ENCODE measurements at places on chromosomes 5 and 9. TPM values are rescaled to one million over a fixed set of nuclear protein-coding genes. Genes with fewer than 3 reads are reported as not detected.

TMOD1 gene
- total RNA-seq = 0.20 TPM

TNFSF15 gene
- total RNA-seq = not detected

DNA sequence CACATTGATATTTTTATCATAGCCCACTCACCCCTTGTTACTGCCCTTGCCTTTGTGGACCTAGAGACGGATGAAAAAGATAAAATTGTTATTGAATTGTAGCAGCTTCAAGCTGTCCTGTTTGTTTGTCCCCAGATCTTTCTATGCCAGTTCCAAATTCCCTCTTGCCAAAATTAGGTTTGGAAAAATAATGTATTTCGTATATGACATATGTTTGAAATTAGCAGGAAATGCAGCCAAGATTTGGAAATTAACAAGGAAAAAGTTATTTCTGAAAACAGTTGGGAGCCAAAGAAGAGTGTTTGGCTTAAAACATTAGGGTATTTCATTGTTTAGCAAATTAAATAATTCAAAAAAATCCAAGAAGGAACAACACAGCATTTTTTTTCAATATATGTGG is 33.5 kb downstream of the SPATA31D1 start:
- H3K4me3 ChIP-seq = no peak overlapping the region
- no peak for DNase-seq
- H3K4me1 ChIP-seq = no peaks in the 10 kb centered on the region
- H3K36me3 ChIP-seq = no peaks in the 10 kb centered on the region

GRCh38 chr5:16784088-16784487 is 152.0 kb downstream of the MYO10 start:
- H3K27me3 ChIP-seq = peaks cover 6% of the 10 kb centered on the region
- no peaks in the 10 kb centered on the region for H3K36me3 ChIP-seq
- H3K27ac ChIP-seq = no peak overlapping the region
- H3K4me3 ChIP-seq = no peak overlapping the region

PCDHGB4 gene
- total RNA-seq = not detected

SEMA4D gene
- total RNA-seq = 399 TPM

GRCh38 chr9:124886866-124887492 is 25.0 kb downstream of the ARPC5L start:
- peaks cover 70% of the 10 kb centered on the region for H3K36me3 ChIP-seq
- H3K27me3 ChIP-seq = no peaks in the 10 kb centered on the region
- no peak for DNase-seq
- H3K4me1 ChIP-seq = no peaks in the 10 kb centered on the region

DMGDH gene
- total RNA-seq = not detected

DNA sequence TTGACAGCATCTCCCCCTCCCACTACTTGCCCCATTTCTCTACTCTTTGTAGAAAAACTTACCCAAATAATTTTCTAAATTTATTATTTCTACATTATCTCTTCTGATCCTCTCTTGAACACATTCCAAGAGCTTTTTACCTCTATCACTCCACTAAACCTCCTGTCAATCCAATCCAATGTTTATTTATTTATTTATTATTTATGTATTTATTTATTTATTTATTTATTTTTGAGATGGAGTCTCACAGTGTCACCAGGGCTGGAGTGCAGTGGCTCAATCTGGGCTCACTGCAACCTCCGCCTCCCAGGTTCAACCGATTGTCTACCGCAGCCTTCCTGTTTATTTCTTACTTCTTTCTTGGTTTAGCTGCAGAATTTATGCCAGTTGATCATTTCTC is 178.5 kb upstream of the GAS1 start:
- no peaks in the 10 kb centered on the region for H3K4me1 ChIP-seq
- no peak for DNase-seq
- no peaks in the 10 kb centered on the region for H3K27me3 ChIP-seq
- H3K4me3 ChIP-seq = no peak overlapping the region
- H3K36me3 ChIP-seq = no peaks in the 10 kb centered on the region
- no peak overlapping the region for H3K27ac ChIP-seq

DNA sequence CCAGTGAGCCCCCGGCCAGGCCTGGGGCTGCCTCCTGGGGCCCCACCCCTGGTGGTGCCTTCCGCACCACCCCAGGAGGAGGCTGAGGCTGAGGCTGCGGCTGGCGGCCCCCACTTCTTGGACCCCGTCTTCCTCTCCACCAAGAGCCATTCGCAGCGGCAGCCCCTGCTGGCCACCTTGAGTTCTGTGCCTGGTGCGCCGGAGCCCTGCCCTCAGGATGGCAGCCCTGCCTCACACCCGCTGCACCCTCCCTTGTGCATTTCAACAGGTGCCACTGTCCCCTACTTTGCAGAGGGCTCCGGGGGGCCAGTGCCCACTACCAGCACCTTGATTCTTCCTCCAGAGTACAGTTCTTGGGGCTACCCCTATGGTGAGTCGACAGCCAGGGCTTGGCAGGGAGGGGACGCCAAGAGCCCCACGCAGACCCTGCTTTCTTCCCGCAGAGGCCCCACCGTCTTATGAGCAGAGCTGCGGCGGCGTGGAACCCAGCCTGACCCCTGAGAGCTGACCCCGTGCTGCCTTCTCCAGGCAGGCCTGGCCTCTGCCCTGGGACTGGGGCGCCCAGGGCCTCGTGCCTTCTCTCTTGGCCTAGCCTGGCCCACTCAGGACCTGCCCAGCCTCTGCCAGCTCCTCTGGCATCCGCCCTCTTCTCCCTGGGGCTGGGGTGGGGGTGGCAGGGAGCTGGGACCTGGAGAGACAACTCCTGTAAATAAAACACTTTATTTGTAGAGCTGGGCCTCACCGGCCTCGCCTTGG is 4.0 kb upstream of the EHMT1 start:
- H3K36me3 ChIP-seq = peaks cover 38% of the 10 kb centered on the region
- no peaks in the 10 kb centered on the region for H3K27me3 ChIP-seq
- no peak for DNase-seq
- H3K4me3 ChIP-seq = no peak overlapping the region
- no peak overlapping the region for H3K27ac ChIP-seq

GRCh38 chr5:72171667-72172066 is 64.4 kb downstream of the MAP1B start:
- H3K4me3 ChIP-seq = no peak overlapping the region
- no peak overlapping the region for H3K27ac ChIP-seq
- H3K27me3 ChIP-seq = peaks cover 18% of the 10 kb centered on the region
- no peaks in the 10 kb centered on the region for H3K4me1 ChIP-seq
- no peaks in the 10 kb centered on the region for H3K36me3 ChIP-seq
- DNase-seq = no peak

DNA sequence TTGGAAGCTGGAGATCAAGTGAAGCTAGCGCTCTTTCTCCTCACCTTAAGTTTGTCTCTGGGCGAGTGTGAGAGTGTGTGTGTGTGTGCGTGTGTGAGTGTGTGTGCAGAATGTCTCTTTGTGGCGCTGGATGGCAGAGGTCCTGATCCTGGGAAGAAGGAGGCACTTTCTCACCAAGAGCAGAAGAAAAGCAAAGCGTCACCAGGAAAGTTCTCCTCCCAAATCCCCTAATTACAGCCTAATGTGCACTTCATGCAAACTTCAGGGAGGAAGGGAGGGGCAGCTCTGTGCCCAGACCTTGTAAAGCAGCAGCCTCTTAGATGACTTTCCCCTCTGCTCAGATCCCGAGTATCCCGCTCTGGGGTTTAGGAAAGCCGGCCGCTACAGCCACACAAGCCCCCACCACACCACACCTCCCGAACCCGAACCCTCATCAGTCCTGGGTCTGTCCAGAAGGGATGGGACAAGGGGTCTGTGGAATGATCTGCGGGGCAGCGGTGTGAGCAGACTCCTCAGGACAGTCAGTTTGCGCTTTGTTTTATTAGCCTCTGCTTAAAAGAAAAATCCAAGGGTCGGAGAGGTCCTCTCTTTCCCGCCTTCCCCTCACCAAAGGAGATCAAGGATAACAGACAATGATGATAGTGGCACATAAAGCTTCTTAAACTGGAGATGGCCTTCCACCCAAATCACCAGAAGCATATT is at the start of gene HAPLN1:
Gene HAPLN1 (minus strand): TSS at position 20 of the 702 bp plus-strand sequence. CDS start 47,332 bp downstream, outside the sequence.
- H3K4me1 ChIP-seq = peaks cover 9% of the 10 kb centered on the region
- H3K27me3 ChIP-seq = peaks cover 55% of the 10 kb centered on the region
- DNase-seq = no peak

SOX30 gene
- not detected for total RNA-seq

- H3K4me1 ChIP-seq = no peaks in the 10 kb centered on the region
- DNase-seq = no peak
- H3K36me3 ChIP-seq = no peaks in the 10 kb centered on the region
- H3K27ac ChIP-seq = no peak overlapping the region
- no peaks in the 10 kb centered on the region for H3K27me3 ChIP-seq
- H3K4me3 ChIP-seq = no peak overlapping the region
Measured at GRCh38 chr5:66454186-66455078, 141.8 kb upstream of the MAST4 start.

DNA sequence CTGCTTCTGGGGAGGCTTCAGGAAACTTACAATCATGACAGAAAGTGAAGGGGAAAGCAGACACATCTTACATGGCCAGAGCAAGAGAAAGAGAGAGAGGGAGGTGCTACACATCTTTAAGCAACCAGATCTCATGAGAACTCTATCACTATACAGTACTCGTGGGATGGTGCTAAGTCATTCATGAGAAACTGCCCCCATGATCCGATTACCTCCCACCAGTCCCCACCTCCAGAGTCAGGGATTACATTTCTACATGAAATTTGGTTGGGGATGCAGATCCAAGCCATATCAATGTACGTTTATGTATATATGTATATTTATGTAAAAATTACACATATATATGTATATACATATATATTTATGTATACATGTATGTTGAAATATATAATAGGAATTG is 54.4 kb upstream of the CCDC112 start:
- no peak overlapping the region for H3K27ac ChIP-seq
- no peak overlapping the region for H3K4me3 ChIP-seq
- H3K36me3 ChIP-seq = no peaks in the 10 kb centered on the region
- no peaks in the 10 kb centered on the region for H3K4me1 ChIP-seq

ADAMTS12 gene
- total RNA-seq = not detected

- no peaks in the 10 kb centered on the region for H3K36me3 ChIP-seq
- H3K27me3 ChIP-seq = no peaks in the 10 kb centered on the region
- DNase-seq = no peak
- H3K4me3 ChIP-seq = no peak overlapping the region
- H3K4me1 ChIP-seq = no peaks in the 10 kb centered on the region
Measured at GRCh38 chr9:26163931-26164330, 485.7 kb upstream of the TUSC1 start.

DNA sequence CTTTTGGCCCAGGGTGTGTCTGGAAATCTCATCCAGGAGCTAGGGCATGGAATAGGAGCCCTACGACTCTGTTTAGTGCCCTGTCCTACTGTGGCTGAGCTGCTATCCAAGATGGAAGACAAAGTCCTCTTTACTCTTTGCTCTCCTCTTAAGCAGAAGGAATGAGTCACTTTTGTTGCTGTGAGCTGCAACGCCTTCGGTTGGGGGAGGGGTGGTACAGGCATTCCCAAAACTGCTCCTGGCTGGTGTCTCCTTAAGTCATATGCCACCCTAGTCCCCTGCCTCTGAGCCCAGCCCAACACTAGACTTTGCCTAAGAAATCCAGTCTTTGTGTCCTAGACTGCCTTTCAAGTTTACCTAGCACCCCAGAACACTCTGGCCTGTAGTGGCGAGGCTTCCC is 99.9 kb downstream of the PRR16 start:
- H3K4me1 ChIP-seq = no peaks in the 10 kb centered on the region
- DNase-seq = no peak
- H3K27me3 ChIP-seq = no peaks in the 10 kb centered on the region
- H3K36me3 ChIP-seq = no peaks in the 10 kb centered on the region
- H3K4me3 ChIP-seq = no peak overlapping the region
- H3K27ac ChIP-seq = no peak overlapping the region

RANBP3L gene
- total RNA-seq = not detected

- H3K36me3 ChIP-seq = no peaks in the 10 kb centered on the region
- H3K27me3 ChIP-seq = no peaks in the 10 kb centered on the region
- no peak overlapping the region for H3K27ac ChIP-seq
- DNase-seq = no peak
- no peak overlapping the region for H3K4me3 ChIP-seq
Measured at GRCh38 chr5:4700871-4701270, 439.3 kb upstream of the ADAMTS16 start.

DNA sequence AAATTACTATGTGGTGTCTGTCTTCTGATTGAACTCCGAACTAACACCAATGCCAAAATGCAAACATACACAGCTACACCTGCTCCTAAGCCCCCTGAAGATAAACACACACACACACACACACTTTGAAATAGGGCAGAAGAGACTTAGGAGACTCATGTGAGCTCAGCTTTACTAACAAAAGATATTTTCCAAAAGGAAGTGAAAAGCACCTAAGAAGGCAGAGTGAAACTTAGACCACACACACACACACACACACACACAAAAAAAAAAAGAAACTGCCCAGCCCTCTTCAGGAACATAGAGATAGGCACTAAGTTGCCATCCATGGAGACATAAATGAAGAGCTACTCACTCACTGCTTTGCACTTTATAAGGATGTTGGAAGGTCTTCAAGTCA is 45.2 kb upstream of the APC start:
- no peak for DNase-seq
- no peak overlapping the region for H3K27ac ChIP-seq
- H3K4me1 ChIP-seq = no peaks in the 10 kb centered on the region
- H3K4me3 ChIP-seq = no peak overlapping the region
- H3K27me3 ChIP-seq = no peaks in the 10 kb centered on the region

DNA sequence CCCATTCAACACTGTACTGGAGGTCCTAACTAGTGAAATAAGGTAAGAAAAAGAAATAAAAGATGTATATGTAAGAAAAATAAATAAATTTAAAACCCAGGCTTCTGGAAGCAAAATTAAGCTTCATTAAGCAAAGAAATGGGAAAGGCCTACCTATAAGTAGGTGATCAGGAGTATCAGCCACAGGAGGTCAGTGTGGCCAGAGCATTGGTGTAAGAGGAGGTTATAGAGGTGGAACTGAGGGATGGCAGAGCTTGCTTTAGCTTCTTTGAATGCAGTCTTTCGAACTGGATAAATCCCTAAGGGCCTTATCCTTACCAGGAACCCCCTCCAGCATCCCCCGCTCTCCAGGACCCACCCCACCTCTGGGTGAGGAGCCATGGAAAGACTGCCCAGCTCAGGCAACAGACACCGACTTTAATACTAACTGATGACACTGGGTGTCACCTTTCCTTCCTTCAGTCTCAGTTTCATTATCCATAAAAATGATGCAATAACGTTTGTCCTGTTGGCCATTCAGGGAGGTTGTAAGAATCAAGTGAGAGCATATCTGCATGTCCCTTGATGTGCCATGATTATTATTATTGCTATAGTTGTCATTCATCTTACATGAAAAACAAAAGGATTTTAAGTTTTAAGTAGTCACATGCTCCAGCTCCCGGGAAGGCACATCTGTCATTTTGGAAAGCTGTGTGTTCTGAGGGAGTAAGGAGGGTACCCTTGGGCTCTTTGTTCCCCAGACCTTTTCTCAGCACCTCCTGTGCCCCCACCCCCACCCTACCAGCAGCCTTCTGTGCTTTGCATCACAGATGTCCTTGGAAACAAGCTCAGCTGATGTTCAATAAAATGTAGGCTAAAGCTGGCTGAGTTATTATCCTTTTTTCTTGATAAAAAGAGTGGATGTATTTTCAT is 50.8 kb upstream of the CTNNA1 start:
- no peak overlapping the region for H3K27ac ChIP-seq
- H3K4me3 ChIP-seq = no peak overlapping the region
- no peaks in the 10 kb centered on the region for H3K4me1 ChIP-seq
- no peaks in the 10 kb centered on the region for H3K36me3 ChIP-seq
- DNase-seq = no peak

GRCh38 chr9:105751761-105752160 is 57.4 kb downstream of the TMEM38B start:
- no peak overlapping the region for H3K27ac ChIP-seq
- H3K4me1 ChIP-seq = no peaks in the 10 kb centered on the region
- no peak overlapping the region for H3K4me3 ChIP-seq
- H3K27me3 ChIP-seq = no peaks in the 10 kb centered on the region
- DNase-seq = no peak
- H3K36me3 ChIP-seq = peaks cover 11% of the 10 kb centered on the region

Measured in CD4-positive, alpha-beta T cell (primary cell).